ENCODE measurements at places on chromosomes 16 and 17.

DNA sequence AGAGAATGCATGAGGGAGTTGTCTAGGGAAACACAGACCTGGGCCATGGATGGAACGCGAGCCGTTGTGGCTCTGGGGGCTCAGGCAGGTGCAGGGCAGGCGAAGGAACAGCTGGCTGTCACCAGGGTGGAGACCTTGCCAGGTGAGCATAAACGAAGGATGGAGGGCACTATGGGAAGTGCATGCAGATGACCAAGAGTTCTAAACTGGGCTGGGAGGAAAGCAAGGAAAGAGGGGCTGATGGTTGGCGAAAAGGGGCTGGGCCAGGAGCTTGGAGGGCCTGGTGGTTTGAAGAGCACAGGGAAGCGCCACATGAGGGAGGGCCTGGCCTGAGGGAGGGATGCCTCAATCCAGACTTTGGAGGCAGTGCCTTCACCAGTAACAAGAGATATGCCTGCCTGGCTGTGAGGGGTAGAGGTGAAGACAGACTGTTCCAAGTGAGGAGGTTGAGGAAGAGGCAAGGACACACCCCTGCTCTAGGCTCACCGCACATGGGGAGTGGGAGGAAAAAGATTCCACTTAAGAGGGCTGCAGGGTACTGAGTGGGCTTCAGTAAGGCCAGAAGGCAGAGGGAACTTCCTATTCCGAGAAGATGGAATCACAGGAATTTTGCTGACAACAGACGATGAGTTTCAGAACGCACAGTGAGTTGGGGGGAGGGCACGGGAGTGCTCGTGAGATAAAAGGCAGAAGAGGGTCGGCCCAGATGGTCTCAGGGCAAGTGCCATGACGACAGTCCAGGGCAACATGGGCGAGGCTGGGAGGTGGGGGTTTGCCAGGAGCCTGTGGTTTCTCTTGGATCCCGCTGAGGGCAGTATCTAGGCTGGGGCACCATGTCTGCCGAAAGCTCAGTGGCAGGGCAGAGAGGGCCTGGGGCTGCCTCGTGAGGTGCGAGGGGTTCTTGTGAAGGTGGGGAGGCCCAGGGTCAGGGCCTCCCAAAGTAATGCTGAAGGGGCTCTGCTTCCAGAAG, 20.6 kb downstream of the B9D1 start:
- no peak for DNase-seq

GRCh38 chr16:20956319-20956718, 55.7 kb downstream of the LYRM1 start:
- no peak for DNase-seq

- DNase-seq = no peak
Observed at GRCh38 chr16:30376461-30376902, 1.9 kb downstream of the MYL11 start.

GRCh38 chr16:81654346-81654745, 124.7 kb upstream of the PLCG2 start:
- no peak for DNase-seq

- DNase-seq = no peak
Observed at GRCh38 chr16:4684763-4685162, 8.6 kb upstream of the NUDT16L1 start.

GRCh38 chr17:76353599-76354316, at the start of gene PRPSAP1:
Gene PRPSAP1 (minus strand): TSS chr17:76353916. CDS start chr17:76353703, 213 bp downstream.
- peak; percentile 44 for DNase-seq

DNA sequence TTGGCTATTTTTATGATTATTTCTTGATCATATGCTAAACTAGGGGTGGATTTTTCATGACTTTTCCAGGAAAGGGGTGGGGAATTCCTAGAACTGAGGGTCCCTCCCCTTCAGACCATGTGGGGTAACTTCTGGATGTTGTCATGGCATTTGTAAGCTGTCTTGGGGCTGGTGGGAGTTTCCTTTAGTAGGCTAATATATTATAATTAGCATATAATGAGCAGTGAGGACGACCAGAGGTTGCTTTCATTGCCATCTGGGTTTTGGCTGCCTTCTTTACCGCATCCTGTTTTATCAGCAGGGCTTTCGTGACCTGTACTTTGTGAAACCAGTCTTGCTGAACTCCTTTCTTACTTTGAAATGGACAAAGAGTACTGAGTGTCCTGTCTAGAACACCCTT, 40.4 kb upstream of the ABCA5 start:
- DNase-seq = no peak

- DNase-seq = no peak
Observed at GRCh38 chr17:60545465-60546191, 19.6 kb upstream of the APPBP2 start.

- no peak for DNase-seq
Observed at GRCh38 chr17:78971756-78972506, 7.8 kb downstream of the LGALS3BP start.

DNA sequence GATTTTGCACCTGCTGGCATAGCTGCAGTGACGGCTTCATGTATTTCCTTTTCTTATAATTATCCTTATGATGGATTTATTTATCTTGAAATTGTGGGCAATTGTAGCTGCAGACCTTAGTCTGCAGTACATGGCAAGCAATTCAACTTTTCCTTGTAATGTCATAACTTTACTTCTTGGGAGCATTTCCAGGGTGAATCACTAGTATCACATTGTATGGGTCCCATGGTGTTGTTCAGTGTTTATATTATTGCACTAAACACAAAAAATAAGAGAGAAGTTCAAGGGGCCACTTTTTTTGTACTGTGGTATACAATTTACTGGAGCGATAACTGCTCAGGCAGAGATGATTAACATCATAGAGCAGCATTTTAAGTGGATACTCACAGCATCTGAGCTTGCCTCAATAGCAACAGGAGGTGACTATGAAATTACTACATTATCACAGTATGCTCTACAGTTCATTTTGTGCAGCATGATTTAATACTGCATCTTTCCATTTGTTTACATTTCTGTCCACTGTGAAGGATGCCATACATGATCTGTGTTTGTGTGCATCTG, 169.5 kb downstream of the STX8 start:
- DNase-seq = no peak

DNA sequence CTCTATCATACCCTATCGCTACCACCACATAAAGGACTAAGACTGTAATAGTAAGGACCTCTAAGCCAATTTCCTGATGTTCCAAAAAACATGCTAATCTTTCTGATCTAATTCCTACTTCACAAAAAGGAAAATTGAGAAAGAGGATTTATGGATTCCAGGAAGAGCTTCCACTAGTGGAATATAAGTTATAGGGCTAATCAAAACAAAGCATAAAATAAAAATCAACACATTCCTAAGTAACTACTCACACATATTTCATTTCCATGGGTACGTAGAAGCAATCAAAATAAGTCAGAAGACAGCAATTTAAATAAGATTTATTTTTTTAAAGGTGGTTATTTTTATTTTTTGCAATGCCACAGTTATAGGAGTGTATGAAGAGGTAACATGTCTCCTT, 12.4 kb downstream of the CCDC43 start:
- no peak for DNase-seq

GRCh38 chr17:3475251-3475685, 529 bp upstream of the ASPA start:
- DNase-seq = no peak

DNA sequence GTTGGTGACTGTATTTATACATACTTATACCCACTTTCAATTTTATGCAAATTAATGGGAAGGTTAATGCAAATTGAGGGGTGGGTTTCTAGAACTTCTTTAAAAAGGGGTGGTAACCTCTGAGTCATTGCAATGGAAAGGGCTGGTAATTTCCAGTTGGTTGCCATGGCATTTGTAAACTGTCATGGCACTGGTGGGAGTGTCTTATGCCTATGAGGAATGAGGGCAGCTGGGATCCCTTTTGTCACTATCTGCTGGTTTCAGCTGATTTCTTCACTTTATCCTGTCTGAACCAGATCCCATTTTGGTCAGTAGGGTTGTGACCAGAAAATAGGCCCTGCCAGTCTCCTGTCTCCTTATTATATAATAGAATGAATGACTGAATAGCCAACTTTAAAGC, 1006.7 kb upstream of the GOT2 start:
- no peak for DNase-seq

- DNase-seq = no peak
Observed at GRCh38 chr17:35944151-35944550, 638 bp upstream of the LYZL6 start.

DNA sequence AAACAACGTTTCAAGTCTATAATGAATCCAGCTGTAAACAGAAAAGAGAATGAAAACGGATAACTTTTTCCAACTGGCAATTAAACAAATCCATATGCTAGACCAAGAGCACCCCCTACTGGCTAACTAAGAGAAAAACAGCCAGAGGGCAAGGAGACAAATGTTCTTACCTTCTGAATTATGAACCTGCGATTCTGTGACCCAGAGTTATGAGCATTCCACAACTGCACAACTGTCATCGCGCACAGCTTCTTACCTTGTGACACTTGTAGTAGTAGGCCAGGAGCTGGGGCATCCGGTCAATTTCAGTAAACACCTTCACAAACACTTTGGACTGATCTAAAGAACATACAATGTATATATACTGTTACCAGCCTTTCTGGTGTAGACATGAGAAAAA, 18.6 kb downstream of the COG7 start:
- no peak for DNase-seq

- no peak for DNase-seq
Observed at GRCh38 chr17:7109461-7110322, 4.9 kb downstream of the ASGR2 start.

- DNase-seq = no peak
Observed at GRCh38 chr16:84947022-84947421, 64.3 kb downstream of the ZDHHC7 start.

DNA sequence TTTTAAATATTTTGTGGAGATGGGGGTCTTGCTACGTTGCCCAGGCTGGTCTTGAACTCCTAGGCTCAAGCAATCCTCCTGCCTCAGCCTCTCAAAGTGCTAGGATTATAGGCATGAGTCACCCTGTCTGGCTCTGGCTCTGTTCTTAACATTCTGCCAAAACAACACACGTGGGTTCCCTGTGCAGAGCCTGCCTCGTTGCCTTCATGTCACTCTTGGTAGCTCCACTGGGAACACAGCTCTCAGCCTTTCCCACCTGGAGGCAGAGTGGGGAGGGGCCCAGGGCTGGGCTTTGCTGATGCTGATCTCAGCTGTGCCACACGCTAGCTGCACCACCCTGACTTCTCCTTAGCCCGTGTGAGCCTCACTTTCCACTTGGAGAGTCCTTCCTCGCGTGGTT, 19.3 kb downstream of the CRISPLD2 start:
- DNase-seq = no peak

DNA sequence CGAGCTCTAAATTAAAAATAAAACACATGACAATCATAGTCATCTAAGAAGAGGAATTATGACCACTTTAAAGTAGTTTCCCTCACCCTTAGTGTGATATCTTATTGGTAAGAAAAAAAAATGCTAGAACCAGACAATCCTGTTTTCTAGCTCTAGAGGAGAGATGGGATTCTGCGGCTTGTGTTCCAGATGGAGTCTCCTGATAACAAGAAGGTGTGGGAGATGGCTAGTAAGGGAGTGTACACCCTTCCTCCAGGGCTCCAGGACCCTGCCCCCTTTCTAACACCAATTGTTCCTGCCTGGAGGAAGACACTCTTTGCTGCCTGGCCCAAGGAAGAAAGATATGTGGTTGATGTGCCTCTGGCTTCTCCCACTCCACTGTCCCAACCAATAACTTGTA, 68.8 kb upstream of the FBXO47 start:
- no peak for DNase-seq

DNA sequence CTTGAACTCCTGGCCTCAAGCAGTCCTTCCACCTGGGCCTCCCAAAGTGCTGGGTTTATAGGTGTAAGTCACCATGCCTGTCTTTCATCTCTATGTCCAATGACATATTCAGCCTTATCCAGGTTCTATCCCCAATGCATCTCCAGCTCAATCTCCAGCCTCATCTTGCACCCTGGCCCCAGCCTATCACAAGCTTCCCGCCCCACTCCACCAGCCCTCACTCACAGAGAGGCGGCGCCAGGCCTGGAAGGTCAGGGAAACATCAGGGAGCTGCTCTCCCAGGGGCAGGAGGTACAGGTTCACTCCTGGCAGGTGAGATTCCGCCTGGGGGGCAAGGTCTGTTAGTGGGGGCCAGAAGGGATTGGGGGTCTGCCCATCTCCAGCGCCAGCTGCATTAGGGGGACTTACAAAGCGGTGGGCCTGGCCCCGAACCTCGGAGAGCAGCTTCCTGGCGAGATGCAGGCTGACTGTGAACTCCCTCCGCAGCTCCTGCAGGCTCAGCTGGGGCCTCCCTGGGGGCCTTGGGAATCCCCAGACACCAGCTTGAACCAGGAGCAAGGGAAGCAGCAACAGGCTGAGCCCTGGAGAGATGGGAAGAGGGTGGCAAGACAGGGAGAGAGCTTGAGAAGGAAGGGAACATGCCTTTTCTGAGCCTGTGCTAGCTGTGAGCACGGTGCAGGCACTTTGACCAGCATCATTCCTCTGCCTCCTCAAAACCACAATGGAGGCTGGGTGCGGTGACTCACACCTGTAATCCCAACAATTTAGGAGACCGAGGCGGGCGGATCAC, 3.0 kb downstream of the IL27 start:
- DNase-seq = no peak

DNA sequence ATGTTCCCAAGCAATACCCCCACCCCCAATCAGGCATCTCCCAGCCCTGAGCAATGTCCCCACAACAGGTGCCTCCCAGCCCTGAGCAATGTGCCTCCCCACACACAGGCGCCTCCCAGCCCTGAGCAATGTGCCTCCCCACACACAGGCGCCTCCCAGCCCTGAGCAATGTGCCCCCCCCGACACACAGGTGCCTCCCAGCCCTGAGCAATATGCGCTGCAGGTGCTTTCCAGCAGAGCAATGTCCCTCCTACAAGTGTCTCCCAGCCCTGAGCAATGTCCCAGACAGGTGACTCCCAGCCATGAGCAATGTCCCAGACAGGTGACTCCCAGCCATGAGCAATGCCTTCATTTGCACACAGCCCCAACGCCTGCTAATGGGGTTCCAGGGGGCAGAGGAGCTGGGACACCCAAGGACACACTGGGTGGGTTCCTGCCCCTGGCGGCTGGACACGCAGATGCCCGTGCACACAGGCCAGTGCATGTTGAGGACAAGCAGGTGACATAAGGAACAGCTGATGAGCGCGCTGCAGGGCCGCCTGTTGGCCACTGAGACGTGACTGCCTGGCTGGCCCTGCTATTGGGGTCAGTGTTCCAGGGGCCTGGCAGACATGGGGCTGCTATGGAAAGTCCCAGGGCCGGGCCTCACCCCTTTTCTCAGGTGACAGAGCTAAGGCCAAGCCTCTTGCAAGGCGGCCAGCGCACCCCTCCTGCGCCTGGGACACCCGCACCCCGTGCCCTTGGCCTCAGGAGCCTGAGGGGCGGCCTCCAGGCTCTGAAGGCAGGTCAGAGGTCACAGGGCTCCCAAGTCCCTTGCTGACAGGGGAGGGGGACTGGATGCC, 26.9 kb upstream of the PABPN1L start:
- no peak for DNase-seq

DNA sequence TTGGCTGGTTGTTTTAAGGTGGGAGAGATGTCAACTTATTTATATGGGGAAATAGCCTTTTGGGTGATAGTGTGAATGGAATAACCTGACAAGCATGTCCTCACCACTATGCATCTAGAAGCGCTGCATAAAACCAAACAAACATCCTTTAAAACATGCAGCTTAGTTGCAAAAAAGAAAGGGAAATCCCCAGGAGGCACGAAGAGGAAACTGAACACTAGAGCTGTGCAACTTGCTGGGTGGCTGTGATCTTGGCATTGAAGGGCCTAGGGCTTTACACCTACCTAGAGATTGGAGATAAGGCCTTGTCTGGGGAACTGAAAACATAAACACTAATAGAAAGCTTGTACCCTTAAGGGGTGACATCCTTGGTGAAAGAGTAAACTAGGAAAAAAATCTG, 7.3 kb downstream of the C16orf54 start:
- DNase-seq = no peak

Data from stimulated activated CD4-positive, alpha-beta T cell treated with anti-CD3 and anti-CD28 coated beads, Interleukin-1b, Interleukin-23, amount 100 ng/mL, for 1 hour (primary cell).